ENCODE measurements at places on chromosomes 5 and 9.

DNA sequence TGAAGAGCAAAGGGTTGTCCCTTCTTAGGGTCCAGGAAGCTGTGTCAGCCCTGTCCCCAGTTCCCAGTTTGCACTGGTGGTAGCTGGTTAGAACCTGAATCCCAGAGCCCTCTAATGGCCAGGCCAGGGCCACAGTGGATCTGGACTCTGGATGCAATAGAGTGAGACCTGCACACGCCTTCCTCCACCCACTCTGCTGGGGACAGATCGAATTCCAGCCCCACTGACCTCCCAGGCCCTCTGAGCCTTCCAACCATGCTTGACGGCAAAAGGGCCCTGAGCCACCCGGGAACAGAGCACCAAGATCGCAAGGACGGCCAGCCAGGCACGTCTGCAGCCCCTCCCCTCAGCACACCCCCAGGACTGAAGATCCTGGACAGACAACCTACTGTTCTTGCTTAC lies 23.7 kb downstream of the NAIF1 start:
- DNase-seq: no peak

DNA sequence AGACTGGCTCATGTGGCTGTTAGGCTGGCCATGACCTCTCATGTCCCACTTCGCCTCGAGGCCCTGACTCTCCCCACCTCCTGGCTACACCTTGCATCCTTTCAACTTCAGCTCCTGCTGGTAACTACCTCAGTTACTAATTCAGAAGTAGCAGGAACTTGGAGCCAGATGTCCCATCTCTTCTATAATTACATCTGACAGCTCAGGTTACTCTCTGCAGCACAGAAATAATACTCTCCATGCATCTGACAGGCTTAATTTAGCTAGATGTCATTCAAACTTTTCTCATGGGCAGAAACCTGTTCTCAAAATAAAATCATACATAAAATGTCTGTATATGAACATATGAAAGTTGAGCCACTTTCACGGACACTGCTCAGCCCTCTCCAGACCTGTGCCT lies 92.2 kb upstream of the IL33 start:
- DNase-seq: peak; percentile 32

GRCh38 chr5:180618829-180619562 lies 27.7 kb upstream of the SCGB3A1 start:
- DNase-seq: peak; percentile 64

DNA sequence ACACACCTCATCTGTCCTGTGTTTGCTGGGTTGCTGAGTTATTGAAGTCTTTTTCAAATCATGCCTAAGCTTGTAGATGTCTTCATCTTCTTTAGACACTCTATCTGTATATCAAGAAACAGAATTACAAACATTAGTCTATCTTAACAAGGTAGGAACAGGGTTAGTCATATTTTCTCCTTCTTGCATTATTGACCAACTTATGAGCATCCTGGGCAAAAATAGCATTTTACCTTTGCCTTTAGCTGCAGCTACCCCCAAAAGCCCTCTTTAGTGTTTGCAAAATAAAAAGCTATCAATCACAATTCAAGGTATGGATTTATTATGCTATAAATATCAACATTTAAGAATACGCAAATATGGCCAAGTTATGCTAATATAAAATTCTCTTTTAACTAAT lies 3.4 kb downstream of the PLK2 start:
- DNase-seq: no peak

- DNase-seq: no peak
Observed at GRCh38 chr5:150328515-150328914, 25.8 kb upstream of the ARSI start.
